Cerebellar cortex (tissue), 1 donor: ENCODE measurements at places on chromosomes 5 and 9.

DNA sequence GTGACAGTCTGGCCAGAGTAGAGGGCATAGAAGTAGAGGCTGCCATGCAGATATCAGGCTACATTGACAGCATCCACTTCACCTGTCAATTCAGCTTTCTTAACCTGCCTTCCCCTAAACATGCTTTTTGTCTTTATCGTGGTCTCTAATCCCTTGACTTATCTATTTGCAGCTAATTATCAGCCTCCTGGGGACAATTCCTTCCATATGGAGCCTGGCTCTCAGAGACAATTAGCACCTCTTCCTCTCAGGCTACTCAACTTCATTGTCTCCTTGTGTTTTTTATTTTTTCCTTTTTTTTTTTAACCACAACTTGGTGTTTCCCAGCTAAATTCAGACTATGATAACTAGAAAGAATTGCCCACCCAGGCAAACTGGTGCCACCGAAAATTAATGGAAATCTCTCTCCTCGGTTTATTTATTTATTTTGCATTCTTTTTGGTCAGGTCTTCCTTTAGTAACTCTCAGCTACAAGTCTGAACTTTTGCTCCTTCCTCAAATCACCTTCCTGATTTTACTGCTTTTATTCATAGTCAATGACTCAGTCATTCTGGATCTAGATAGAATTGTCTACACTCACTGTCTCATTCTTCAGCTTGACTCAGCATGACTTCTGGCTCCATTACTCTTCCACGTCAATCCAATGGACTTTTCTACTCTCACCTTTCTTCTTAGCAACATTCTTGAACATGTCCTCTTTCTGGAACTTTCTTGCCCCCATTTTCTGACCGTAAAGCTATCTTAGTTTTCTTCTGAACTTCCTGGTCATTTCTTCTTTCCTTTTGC, 63.0 kb upstream of the BASP1 start:
- no peak for DNase-seq

DNA sequence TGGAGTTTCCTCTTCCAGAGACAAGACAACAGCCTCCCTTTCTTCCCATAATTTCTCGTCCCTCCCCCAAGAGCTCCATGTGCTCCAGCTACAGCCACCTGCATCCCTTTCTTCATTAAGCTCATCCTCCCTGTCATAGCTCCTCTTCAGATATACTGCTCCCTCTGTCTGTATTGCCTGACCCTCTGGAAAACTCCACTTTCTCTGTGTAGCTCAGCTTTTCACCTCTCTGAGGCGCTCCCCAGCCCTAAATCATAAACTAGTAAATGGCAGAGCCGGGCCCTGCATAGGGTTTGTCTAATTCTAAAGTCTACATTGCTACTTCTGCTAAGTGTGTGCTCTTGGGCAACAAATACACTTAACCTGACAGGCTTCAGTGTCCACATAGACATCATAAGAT, 8.8 kb upstream of the PLIN2 start:
- no peak for DNase-seq

- peak; percentile 66 for DNase-seq
These were observed 172.2 kb downstream of the CCDC192 start for GRCh38 chr5:127875235-127876021.

DNA sequence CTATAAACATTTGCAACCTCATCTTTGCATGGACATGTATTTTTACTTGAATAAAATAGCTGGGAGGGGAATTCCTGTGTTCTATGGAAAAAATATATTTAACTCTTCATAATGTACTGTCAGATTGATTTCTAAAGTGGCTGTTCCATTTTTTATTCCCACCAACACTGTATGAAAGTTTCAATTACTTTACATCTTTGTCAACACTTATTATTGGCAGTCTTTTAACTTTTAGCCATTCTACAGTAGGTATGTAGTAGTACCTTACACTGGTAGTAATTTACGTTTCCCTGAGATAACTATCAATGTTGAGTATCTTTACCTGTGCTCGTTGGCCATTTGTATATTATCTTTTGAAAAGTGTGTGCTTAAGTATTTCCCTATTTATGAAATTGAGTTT, 429.7 kb downstream of the KIAA0825 start:
- no peak for DNase-seq

DNA sequence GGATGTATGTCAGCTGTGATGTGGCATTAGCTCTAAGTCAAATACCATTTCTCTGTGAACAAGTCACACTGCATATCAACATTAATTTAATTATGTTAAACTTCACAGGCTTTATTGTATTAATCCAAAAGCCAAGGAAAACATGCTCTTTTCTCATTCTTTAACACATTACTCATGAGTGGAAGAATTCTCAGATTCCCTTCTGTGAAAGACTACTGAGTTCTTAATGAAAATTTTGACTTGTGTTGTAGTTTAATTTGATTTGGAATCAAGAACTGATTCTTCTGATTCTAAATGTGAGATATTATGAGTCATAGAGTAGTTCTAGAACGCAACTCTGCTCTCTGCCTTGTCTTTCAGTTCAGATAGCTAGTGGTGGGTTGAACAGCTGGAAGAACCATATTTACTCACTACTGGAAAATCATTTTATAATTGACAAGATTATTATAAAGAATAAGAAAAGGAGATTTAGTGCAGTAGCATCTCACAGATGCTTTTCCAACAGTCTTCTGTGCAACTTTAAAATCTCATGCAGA, 90.6 kb downstream of the VCAN start:
- no peak for DNase-seq

DNA sequence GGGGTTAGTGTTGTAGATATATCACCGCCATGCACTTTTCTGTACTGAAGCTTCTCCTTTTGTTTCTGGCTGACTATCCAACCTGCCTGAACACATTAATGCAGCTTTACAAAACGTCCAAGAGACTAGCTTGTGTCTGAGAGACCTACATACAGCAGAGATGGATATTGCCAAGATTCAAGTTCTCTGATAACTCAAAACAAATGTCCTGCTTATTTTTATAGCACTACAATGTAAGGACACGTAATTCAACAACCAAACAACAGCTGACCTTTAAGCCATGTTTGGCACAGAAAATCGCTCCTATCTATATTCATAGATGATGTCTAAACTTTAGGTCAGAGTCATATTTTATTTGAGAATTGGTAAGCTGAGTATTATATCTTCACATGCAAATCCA, 76.2 kb upstream of the NTRK2 start:
- DNase-seq: no peak

- peak; percentile 59 for DNase-seq
These were observed 8.3 kb downstream of the N4BP3 start for GRCh38 chr5:178121391-178122276.

GRCh38 chr5:60514152-60514551, 185.8 kb downstream of the DEPDC1B start:
- no peak for DNase-seq

DNA sequence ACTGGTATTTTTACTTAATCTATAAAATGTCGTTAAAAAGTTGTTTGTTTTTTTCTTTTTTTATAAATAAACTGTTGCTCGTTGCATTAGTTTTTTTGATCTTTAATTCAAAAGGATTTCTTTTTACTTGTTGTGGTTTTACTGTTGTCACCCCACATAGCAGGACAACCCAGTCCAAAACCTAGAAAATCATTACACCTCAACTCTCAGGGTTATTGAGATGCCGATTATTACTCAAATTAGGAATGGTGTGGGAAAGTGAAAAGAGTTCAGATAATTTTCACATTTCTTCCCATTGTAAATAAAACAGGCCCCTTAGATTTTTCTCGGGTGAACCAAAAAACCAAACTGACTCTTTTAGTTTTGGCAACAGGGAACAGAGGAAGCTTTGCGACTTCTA, 17.4 kb upstream of the CTSL start:
- no peak for DNase-seq

DNA sequence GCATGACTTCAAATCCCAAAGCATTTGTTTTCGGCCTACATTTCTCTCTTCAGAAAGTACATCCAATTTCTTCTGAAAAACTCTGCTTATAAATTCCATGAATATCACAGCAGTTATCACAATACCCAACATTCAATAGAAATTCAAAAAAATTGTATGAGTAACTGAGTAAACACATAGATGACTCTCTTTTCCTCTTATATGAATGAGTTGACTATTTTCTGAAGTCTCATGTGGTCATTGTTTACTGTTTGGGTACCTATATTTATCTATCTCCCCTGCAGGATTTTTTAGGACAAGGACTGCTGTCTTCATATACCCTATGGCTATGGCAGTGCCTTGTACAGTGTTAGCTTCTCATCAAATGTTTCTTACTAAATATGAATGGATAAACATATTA, 157.1 kb downstream of the HTR1A start:
- DNase-seq: no peak

DNA sequence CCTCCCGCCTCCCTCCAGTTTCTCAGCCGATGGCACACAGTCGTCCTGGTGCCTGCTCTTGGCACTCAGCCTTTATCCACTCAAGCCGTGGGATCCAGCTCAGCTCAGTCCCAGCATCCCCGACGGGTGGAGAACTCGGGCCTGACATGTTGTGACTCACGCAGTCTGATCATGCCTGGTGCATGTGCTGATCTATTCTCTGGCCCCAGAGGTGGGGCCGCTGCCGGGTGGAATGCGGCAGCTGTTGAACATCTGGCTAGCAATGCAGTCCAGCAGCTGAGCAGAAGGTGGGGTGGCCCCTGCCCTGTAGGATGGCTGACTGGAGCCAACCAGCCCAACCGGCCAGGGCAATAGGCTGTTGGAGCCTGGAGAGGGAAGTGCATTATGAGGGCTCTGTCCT, 1.7 kb upstream of the AIF1L start:
- DNase-seq: no peak

DNA sequence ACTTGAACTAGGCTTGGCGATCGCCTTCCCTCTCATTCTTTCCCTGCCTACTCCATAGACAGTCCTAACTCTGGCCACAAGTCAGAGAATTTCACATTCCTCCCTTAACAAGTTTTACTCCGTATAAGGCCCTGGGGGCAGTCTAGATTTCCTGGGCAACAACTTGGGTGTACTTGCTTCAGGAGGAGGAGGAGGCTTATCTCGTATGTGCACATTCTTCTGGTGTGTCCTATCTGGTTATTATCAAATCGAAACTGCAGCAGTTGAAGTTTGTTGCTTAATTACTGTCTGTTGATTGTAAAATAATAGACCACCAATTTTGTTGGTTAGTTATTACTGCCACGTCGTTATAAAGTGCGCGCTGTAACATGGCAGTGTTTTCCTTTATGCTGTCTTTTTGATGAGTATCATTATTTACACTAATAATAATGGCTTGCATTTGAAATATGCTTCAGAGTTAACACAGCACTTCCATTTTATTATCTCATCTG, 42.0 kb downstream of the PIP5K1B start:
- no peak for DNase-seq

- DNase-seq: no peak
These were observed 1.5 kb upstream of the NSMF start for GRCh38 chr9:137460363-137461315.

- DNase-seq: no peak
These were observed 91.9 kb upstream of the RASEF start for GRCh38 chr9:83154821-83155220.

- no peak for DNase-seq
These were observed 106.3 kb upstream of the ZNF366 start for GRCh38 chr5:72613515-72613914.

- DNase-seq: no peak
These were observed 6.0 kb downstream of the LRRC8A start for GRCh38 chr9:128887914-128888350.
